ENCODE measurements at places on chromosomes 5 and 9.

DNA sequence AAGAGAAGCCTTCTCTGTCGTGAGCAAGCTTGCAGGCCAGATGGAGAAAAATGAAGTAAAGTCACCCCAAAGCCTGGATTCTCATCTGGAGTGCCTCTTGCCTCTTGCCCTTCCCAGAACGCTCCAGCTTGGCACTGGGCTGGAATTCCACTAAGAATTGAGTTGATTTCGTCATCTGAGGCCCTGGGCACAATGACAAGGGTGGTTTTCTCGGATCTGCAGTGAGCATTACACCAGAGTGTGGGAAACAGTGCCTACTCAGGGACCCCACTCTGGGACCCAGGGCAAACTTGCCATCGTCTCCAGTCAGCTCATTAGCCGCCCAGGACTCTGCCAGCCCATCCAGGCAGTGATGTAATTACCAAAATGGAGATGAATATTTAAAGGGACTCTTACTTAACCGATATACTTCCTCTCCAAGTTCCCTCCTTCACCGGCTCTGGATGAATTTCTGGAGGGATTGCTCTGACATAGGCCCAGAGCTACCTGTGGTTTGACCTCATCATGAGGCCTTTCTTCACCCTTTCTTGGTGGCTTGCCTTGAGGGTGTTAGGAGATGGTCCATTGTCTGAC is 44.7 kb upstream of the LCP2 start:
- DNase-seq: no peak

- no peak for DNase-seq
Measured at GRCh38 chr5:116531117-116531516, 43.5 kb downstream of the SEMA6A start.

GRCh38 chr9:120474591-120475243 is 105.2 kb downstream of the CDK5RAP2 start:
- DNase-seq: no peak

DNA sequence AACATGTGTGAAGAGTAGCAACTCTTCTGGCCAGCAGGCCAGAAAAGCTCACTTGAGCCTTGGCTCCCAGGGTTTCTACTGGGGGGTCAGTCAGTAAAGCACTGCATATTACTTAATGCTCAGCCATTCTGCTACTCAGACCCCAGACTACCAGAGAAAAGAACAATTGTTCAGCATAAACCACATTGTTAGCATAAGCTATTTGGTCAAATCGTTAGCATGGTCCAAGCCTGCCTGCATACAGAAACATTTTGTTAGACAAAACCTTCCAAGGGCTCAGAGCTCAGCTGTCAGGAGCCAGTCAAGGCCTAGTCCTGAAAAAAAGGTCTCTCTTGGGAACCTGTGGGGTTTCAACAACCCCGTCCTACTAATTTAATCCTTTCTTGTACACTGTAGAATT is 449.3 kb downstream of the PRR16 start:
- DNase-seq: no peak

DNA sequence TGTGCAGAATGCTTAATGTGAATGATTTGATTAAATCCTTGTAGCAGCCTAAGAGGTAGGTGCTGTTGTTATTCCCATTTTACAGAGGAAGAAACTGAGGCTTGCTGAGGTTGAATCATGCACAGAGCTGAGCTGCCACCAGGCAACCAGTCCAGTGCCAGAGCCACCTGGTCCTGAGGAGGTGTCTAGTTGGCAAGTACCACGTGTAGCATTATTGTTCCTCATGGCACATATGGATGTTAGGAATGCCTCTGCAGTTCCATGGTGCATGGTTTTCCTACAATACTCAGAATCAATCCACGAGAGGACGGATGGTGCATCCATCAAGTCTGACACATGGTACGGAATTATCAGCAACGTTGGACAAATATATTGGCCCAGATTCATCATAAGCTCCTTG is 8.9 kb downstream of the UBE2QL1 start:
- no peak for DNase-seq

DNA sequence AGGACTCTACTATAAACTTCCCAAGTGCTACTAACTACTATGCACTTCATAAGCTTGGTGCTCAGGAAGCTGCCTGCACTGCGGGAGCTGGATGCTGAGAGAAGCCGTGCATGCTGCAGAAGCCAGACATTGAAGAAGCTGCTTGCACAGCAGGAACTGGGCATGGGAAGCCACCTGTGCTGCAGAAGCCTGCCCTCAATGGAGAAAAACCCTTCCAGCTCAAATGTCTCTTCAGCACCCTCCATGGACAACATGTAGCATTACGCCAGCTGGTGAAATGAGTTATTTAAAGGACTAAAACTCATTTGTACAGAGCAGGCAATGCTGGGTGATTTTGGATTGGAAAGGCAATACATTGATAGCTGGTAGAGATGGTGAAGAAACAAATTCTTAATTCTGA is 247.2 kb downstream of the KIF4B start:
- peak; percentile 4 for DNase-seq

- peak; percentile 42 for DNase-seq
Measured at GRCh38 chr9:124769549-124770358, 1.4 kb downstream of the NR6A1 start.

DNA sequence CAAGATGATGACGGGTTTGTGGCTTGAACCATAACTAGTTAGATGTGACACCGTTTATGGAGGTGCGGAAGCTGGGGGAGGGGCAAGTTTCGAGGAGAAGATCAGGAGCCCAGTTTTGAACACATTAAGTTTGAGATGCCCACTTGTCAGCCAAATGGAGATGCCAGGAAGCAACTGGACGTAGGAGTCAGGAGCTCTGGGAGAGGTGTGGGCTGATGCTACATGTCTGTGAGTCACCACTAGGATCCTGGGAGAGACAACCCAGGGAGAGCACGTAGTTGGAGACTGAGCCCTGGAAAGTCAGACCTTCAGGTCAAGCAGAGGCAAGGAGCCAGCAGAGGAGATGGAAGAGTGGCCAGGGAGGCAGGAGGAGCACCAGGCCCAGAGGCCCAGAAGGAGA is 48.8 kb upstream of the SLC25A51 start:
- DNase-seq: no peak

GRCh38 chr9:133234577-133235322 is 25.7 kb upstream of the OBP2B start:
- DNase-seq: no peak

DNA sequence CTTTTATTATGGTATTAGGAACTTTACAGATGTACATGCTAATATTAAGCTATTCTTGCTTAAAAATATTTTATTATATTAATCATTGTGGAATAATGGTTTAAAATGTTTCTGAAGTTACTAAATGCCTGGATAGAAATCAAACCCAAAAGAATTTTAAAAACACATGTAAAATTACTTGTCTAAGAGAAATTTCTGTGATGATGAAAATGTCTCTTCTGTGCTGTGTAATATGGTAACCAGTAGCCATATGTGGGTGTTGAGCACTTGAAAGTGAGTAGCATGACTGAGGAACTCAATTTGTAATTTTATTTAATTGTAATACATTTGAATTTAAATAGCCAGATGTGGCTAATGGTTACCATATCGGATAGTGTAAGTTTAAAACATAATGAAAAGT is 66.7 kb upstream of the HSPB3 start:
- no peak for DNase-seq

DNA sequence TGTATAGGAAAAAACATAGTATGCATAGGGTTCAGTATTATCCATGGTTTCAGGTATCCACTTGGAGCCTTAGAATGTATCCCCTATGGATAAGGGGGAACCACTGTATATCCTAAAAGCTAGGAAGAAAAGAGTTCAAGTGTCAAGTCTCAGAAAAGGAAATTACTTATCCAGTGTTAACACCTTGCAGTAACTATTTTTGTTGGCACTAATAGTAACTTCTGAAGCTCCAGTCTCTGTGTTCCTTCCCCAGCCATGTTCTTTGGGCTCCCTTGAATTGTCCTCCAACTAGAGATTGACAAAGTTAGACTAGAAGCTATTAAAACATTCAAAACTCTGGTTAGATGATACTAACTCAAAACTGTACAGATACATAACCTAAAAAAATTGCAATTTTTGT is 370.8 kb downstream of the NFIB start:
- DNase-seq: no peak

- DNase-seq: no peak
Measured at GRCh38 chr9:134548185-134548584, 93.4 kb upstream of the COL5A1 start.

- DNase-seq: no peak
Measured at GRCh38 chr5:53476531-53477480, 3.6 kb upstream of the FST start.

DNA sequence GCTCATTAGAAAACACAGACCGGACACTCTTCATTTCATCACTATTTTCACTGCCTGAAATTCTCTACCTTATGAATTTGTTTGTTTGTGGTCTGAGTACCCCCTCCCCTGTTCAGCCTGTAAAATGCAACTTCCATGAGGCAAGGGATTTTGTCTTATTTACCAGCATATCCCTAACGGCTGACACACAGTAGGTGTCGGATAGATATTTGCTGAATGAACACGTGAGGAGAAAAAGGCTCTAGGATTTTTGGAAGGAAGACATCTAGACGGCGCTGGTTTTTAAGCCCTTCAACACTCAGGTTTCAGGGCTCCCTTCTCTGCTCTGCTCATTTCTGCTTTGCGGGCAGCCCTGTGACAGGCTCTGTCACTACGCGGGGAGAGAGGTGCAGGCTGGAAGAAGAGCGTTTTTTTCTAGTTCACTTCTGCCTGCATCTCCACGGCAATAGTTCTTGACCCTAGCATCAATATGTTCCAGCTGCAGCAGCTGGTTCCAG is 41.0 kb downstream of the KCNMB1 start:
- no peak for DNase-seq

DNA sequence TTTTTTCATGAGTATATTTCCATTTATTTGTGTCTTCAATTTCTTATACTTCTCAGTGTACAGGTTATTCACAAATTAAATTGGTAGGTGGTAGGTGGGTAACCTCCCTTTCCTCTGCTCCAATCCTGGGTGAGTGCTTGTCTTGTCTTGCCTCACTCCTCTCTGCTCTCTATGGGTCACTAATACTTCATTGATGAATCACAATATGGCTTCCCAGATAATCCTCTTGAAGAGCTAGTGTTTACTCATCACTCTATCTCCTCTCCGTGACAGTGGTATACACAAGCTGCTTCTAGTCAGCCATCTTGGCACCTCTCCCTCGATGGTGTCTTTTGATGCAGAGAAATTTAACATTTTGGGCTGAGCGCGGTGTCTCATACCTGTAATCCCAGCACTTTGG is 331.8 kb upstream of the NMUR2 start:
- no peak for DNase-seq

DNA sequence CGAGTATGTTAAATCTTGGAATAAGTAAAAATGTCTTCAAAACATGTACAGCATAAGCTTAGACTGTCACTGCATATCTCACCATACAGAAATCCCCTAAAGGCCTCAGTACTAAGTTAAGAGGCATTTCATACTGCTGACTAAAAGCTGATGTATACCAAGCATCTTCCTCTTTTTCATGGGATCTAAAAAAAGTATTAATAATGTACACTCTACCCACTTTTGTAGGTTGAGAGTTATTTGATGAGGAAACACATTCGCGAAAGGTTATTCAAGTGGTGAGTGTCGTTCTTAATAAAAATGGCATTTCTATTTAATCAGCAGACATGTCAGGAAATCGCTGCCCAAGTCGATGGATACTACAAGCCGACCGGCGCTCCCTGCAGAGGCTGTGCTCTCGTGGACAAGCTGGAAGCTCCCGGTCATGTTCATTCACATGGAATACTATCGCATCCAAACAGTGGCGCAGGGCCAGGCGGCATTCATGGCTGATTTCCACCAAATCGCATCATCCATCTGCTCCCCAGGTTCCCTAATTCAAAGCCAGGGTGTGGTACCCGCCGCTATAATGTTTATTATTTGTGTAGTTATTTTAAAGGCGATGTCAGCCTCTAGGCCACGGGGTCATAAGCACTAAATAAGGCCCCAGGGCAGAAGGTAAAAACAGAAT is 724 bp downstream of the SGTB start:
- DNase-seq: peak; percentile 28

DNA sequence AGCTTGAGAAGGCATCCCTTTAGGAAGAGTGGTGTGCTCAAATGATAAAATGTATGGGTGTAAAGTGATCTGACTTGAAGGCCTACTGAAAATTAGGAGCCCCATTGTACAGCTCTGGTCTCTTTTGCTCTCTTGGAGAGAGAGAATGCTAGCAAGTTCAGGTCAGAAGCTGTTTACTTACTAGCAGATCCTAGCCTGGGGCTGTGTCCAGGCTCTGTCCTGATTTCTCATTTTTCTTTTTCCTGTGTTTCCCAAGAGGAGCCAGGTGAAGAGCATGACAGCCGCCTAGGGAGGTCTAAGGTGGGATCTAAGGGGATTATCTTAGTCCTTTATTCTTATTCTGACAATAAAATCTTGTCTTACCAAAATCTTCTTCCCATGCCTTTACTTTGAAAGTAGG is 272.8 kb downstream of the NNT start:
- no peak for DNase-seq

GRCh38 chr9:78001946-78002731 is 29.5 kb downstream of the GNAQ start:
- no peak for DNase-seq

DNA sequence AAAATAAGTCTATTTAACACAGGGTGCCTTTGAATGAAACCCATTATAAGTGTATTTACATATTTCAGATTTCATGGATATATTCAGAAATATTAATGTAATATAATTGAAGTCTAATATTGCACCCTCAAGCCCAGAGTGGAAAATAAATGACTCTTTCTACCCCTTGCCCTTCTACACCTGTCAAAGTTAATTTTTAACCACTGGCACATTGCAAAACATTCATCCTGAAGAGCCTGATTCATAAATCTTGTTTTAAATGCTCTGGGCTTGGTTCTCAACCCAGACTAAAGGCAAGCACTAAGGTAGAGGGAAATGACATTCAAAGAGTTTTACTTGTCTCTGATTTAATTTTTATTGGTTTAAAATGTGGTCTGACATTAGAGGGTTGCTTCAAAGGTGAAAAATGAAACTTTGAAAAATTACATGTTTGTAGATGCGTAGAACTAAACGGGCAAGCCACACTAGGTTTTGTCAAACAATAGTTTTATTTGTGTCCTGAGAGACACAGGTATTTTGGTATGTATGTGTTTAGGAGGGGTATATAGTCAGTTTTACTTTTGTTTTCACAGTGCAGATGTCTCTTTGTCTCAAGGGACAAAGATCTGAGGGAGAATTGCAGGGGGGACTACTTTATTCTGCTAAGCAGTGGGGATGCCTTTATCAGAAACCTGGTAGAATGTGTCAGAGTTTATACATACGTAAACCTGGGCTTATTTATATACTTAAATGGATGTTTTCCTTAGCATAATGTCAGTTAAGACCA is 69.7 kb downstream of the PIK3R1 start:
- no peak for DNase-seq

GRCh38 chr5:135329913-135330797 is 68.9 kb downstream of the MACROH2A1 start:
- no peak for DNase-seq

Measured in NCI-H774 (cell line).